ENCODE measurements at places on chromosomes 1 and 21.

- DNase-seq: no peak
These were observed 12.0 kb upstream of the PRDM15 start for GRCh38 chr21:41891132-41891531.

GRCh38 chr1:47587891-47588582 lies 150.2 kb downstream of the FOXD2 start:
- DNase-seq: no peak

- no peak for DNase-seq
These were observed 10.6 kb downstream of the GBP5 start for GRCh38 chr1:89261926-89262515.

GRCh38 chr1:53869454-53870117 lies 20.0 kb downstream of the YIPF1 start:
- no peak for DNase-seq

Measured in activated CD8-positive, alpha-beta memory T cell treated with anti-CD3 and anti-CD28 coated beads, Interleukin-2, amount 50 U/mL, for 4 hours (primary cell).